ENCODE measurements at places on chromosomes 2 and 18. TPM values are rescaled to one million over a fixed set of nuclear protein-coding genes. Genes with fewer than 3 reads are reported as not detected.

DNA sequence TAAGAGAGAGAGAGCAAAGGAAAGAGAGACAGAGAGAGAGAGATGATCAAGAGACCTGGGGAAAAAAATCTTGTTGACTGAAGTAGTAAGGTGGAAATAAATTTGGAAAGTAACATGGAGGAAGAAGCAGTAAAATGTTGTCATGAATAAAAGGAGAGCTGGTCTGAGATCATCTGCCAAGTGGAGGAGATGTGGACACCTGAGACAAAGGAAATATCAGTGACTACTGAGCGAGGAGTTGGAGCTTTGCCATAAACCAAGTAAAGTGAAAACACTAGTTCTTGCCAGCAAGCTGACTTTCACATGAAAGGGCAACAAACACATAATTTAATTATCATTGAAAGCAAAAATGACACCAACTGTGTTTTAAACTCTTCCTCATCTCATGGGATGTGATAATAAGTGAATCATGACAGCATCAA lies 49.0 kb upstream of the DSG1 start:
- DNase-seq = no peak

DNA sequence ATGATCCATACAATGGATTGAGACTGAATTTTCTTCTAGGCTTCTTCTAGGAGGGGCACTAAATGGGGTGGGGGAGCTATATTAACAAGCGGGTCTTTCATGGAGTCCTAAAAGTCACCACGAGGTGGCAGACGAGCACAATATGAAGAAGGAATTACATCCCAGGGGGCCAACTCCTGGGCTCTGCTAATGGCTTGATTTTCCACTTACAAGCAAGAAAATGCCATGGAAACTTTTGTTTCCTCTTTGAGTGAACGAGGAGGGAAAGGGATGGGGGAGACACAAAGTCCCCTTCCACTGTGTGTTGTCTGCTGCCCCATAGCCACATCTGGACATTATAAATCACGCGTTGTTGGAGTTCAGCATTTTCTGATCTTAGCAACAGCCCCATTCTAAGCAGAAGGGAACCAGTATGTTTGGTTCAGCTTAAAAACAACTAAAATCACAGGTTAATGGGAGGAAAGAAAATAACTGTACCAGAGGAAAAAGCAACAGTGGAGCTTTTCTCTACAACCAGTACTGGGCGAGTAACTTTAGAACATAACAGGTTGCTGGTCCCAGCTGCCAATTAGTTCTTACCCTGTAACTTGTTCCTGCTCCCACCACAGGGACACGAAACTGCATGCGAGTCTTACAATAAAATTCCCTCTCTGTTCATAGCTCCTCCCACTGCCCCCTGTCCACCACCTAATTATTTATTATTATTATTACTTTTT lies 285.0 kb upstream of the PARD3B start:
- DNase-seq = peak; percentile 54

- no peak for DNase-seq
Measured at GRCh38 chr2:1945819-1946218, 201.5 kb upstream of the PXDN start.

Gene RNF152
- 20.0 TPM for total RNA-seq

GRCh38 chr18:78521744-78522143 lies 457.9 kb upstream of the SALL3 start:
- no peak for DNase-seq

DNA sequence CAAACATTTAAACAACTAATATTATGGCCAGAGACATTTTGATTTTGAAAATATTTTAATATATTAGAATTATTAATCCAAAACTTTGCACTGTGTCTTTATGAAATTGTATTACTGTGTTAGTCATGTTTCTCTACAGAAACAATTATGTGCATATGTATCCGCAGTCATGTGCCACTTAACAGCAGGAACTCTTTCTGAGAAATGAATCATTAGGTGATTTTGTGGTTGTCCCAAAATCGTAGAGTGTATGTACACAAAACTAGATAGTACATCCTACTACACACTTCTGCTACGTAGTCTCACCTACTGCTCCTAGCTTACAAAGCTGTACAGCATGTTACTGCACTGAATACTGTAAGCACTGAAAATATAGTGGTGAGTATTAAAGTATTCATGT lies 479.2 kb upstream of the DSEL start:
- no peak for DNase-seq

GRCh38 chr2:66478731-66479316 lies 43.9 kb downstream of the MEIS1 start:
- DNase-seq = no peak

GRCh38 chr18:59839246-59839645 lies 60.5 kb upstream of the PMAIP1 start:
- no peak for DNase-seq

Gene FAM228A
- total RNA-seq = 3.1 TPM

Gene CYP20A1
- total RNA-seq = 2.0 TPM

Gene C2orf68
- 19.0 TPM for total RNA-seq

- no peak for DNase-seq
Measured at GRCh38 chr2:175742367-175742766, 259.7 kb downstream of the LNPK start.

DNA sequence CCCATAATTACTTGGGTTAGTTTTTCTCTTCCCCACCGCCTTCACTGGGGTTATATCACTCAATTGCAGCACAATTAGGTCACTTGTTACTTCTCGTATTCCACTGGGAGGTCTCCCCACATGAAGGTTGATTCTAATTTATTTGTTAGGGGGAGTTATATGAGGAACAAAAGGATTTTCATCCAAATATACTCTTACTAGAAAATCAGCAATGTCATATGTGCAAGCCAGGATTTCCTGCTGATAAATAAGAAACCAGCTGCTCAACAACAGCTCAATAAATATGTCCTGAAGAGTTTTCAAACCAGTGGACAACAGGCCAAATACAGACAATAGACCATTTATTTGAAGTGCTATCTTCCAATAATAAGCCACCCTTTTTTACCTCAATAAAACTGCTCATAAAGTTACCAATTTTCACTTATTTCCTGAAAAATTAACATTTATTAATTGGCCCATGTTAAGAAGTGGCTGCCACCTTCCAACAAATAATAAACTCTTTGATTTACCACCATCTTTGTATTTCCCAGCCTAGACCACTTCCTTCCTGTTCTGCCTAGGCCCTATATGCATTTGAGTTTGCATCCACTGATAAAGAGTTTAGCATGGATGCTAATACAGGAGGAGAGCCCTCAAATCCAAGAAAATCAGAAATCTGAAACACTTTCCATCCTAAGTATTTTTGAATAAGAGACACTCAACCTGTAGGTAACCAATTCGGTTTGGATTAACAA lies 184.4 kb upstream of the SLC39A10 start:
- DNase-seq = no peak

DNA sequence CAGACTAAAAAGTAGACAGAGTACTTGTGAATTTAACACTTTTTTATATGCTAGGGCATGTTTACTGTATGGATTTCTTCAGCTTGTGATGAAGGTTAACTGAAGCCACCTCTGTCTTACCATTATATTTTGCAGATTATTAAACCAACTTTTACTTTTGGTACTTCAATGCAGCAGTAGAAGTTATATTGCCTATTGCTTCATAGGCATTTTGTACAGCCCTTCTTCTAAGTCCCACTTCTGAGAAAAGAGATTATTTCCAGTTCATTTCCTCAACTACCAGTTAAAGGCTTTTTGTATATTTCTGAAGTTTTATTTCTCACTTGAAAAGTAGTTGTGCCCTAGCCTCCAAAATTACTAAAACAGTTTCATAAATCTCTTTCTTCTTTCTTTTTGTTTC lies 256.4 kb upstream of the FBXO11 start:
- no peak for DNase-seq

Data from uterus (tissue), 4 donors.